ENCODE measurements at places on chromosomes 12 and 14. TPM values are rescaled to one million over a fixed set of nuclear protein-coding genes. Genes with fewer than 3 reads are reported as not detected.

Gene EFCAB11
- polyA plus RNA-seq: 2.9 TPM

Gene SOCS2
- polyA plus RNA-seq: 26.9 TPM

Gene SLC25A21
- 0.23 TPM for polyA plus RNA-seq

Gene MANSC4
- not detected for polyA plus RNA-seq

DNA sequence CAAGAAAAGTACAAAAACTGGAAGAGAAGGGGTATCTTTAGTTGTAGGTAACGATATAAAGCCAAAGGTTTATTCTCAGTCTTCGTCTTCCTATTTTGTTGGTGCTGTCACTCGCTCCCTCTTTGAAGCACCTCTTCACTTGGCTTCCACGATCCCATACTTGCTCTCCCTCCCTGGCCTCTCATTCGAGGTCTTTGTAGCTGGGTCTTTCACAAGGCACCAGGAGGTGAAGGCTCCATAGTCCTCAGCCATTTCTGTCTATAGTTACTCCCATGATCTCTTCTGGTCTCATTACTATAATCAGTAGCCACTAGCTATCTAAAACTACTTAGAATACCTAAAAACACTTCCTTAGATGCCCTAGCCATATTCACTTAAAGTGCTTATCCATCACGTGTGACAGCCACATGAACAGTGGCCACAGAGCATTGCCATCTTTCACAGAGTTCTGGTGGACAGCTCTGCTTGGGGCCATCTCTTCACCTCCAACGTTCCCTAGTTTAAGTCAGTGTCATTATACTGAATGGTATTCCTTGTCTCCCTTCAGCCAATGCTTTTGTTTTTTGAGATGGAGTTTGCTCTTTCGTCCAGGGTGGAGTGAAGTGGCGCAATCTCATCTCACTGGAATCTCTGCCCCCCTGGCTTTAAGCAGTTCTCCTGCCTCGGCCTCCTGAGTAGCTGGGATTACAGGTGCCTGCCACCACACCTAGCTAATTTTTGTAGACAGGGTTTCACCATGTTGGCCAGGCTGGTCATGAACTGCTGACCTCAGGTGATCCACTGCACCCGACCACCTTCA is 57.1 kb downstream of the ATP2A2 start:
- H3K36me3 ChIP-seq: peaks cover 69% of the 10 kb centered on the region
- H3K4me1 ChIP-seq: no peaks in the 10 kb centered on the region
- H3K27ac ChIP-seq: no peak overlapping the region
- no peak overlapping the region for H3K4me3 ChIP-seq

DNA sequence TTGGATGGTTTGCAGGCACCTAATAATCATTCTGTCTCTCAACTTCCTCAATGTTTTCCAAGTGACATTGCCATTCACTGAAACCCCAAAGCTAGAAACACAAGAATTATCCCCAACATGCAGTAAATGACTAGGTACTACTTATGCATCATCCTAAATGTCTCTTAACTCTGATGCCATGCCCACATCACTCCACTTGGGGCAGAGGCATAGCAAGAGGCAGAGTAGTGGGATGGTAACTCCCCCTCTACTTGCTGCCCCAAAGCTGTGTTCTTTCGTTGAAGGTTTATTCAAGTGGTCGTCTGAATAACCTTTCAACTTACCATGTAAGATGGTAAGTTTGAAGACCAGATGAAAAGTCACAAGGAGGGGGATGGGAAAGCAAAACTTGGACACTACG is 77.9 kb upstream of the SOX5 start:
- H3K4me1 ChIP-seq: no peaks in the 10 kb centered on the region
- no peaks in the 10 kb centered on the region for H3K36me3 ChIP-seq
- DNase-seq: no peak
- H3K27me3 ChIP-seq: no peaks in the 10 kb centered on the region
- H3K4me3 ChIP-seq: no peak overlapping the region

DNA sequence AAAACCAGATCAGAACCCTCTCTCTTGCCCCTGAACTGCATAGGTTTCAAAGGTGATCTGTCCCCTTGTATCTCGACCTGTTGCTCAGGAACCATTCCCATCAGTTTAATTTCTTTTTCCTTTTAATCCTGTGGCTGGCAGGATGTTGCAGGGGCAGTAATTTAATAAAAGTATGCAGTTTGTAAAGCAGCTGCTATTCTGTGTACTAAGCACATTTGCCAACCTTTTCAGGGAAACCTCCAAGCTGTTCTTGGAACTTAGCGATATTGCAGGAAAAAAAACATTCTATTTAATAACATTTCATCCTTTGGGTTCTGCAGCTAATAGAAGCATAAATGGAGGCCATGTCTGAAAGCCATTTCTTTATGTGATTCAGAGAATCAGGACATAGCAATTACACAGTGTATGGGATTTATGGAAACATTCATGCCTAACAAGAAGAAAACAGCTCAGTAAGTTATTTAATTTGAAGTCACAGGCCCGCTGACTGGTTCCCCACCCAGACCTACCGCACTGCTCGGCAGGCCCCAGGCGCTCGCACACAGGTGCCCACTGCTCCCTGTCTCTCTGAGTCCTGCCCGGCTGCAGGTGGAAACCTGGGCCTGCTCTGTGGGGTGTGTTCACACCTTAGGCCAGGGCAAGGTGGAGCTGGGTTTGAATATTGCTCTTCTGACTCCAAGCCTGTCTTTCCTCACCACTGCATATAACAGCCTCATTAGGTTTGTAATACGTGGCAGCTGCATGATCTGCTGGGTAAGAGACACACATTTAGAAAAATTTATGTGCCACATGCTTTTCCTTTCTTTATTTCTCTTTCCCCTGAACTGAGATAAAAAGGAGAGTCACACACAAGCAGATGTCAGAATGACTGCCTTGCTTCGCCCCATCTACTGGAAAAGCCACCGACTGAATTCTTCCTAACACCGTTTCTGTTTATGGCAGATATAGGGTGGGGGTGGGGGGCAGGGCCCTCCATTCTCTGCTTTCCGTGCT is 119.7 kb downstream of the SLC25A47 start:
- DNase-seq: peak; percentile 76
- H3K4me3 ChIP-seq: no peak overlapping the region
- H3K36me3 ChIP-seq: no peaks in the 10 kb centered on the region
- no peak overlapping the region for H3K27ac ChIP-seq
- H3K4me1 ChIP-seq: peaks cover 6% of the 10 kb centered on the region

- no peaks in the 10 kb centered on the region for H3K27me3 ChIP-seq
- H3K4me3 ChIP-seq: no peak overlapping the region
- no peak overlapping the region for H3K27ac ChIP-seq
- H3K4me1 ChIP-seq: no peaks in the 10 kb centered on the region
- H3K36me3 ChIP-seq: no peaks in the 10 kb centered on the region
Observed at GRCh38 chr14:37122288-37122687, 50.1 kb downstream of the SLC25A21 start.

GRCh38 chr12:16359512-16360491 is 12.4 kb downstream of the MGST1 start:
- H3K27ac ChIP-seq: no peak overlapping the region
- no peaks in the 10 kb centered on the region for H3K36me3 ChIP-seq
- no peaks in the 10 kb centered on the region for H3K27me3 ChIP-seq
- peak; percentile 16 for DNase-seq

DNA sequence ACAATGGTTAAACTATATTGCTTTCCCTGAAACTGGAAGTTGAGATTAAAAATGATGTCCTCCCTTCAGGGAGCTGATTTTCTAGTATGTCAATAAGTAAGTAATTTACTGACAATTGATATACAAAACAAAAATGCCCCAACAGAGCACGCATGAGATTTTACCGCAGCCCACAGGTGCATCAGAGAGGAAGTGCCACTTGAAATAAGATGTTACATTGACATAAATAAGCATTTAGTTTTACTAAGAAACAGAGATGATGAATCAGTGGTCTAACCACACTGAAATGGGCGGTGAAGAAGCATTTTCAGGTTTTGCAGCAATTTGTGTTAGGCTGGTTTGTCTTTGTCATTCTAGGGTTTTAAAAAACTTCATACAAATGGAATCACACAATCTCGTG is 8.8 kb upstream of the CLECL1 start:
- no peaks in the 10 kb centered on the region for H3K36me3 ChIP-seq
- no peak overlapping the region for H3K4me3 ChIP-seq

- peak; percentile 50 for DNase-seq
- H3K27ac ChIP-seq: no peak overlapping the region
- H3K4me3 ChIP-seq: no peak overlapping the region
- no peaks in the 10 kb centered on the region for H3K4me1 ChIP-seq
- H3K36me3 ChIP-seq: no peaks in the 10 kb centered on the region
Observed at GRCh38 chr12:2212971-2213869, 160.4 kb downstream of the CACNA1C start.

GRCh38 chr14:94677747-94678146 is 65.6 kb downstream of the SERPINA3 start:
- H3K4me3 ChIP-seq: no peak overlapping the region
- DNase-seq: no peak
- no peak overlapping the region for H3K27ac ChIP-seq
- H3K36me3 ChIP-seq: no peaks in the 10 kb centered on the region
- H3K4me1 ChIP-seq: no peaks in the 10 kb centered on the region
- no peaks in the 10 kb centered on the region for H3K27me3 ChIP-seq

DNA sequence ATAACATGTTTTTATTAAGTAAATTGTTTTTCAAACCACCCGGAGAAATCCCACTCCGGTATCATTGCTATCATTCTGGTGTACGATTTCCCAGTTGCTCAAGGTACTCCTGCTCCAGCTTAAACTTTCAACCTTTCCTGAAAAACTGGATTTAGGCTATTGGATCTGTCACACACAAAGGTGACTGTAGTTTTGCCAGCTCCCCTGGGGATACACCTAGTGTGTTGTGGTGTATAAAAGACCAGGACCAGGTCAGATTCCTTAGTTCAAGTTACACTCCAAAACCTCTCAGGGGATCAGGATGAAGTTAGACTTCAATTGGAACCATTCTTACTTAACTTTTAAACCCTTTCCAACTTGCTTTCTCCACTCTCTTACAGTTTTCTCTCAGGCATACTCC is 303.9 kb downstream of the NOVA1 start:
- no peak overlapping the region for H3K4me3 ChIP-seq
- no peaks in the 10 kb centered on the region for H3K36me3 ChIP-seq
- H3K4me1 ChIP-seq: no peaks in the 10 kb centered on the region
- H3K27ac ChIP-seq: no peak overlapping the region
- no peaks in the 10 kb centered on the region for H3K27me3 ChIP-seq

DNA sequence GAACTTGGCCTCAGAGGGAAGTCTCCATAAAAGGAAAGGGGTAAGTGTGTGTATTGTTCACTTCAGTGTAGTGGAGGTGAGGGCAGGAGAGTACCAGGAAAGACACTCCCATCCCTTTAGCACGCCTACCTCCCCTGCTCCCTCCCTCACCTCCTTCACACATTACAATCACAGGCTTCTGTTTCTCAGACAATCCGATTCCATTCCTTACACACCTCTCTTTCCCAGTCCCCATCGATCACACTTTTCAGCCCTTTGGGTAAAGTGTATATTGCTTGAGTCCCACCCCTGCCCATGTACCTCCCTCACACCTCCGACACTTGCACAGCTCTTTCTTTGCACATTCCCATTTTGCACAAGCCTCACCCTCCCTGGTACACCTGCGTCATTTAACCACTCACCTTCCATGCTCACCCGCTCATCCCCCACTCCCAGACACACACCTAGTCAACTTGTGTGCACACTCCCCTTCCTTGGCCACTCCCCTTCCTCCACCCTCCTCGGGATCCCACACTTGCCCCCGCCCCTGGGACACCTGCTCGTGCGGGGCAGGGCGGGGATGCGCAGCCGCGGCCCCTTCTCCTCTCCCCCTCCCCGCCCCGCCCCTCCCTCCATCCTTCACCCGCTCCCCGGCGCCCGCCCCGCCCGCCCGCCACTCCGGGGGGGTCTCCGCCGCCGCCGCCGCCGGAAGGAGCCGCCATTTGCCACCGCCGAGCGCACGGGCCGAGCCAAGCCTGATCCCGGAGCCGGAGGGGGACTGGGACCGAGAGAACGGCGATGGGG is at the start of gene MARCHF9:
MARCHF9 (plus strand) TSS at position 693 of the 783 bp plus-strand sequence. CDS start 426 bp downstream, outside the sequence.
- H3K4me1 ChIP-seq: peaks cover 13% of the 10 kb centered on the region
- no peaks in the 10 kb centered on the region for H3K27me3 ChIP-seq
- H3K4me3 ChIP-seq: peak within 1 kb of the TSS; percentile 71
- DNase-seq: peak; percentile 78

GRCh38 chr12:6360080-6360571 is 15.2 kb downstream of the SCNN1A start:
- no peak overlapping the region for H3K27ac ChIP-seq
- DNase-seq: no peak
- no peaks in the 10 kb centered on the region for H3K27me3 ChIP-seq

GRCh38 chr14:34792598-34792997 is 78.2 kb upstream of the CFL2 start:
- H3K27me3 ChIP-seq: no peaks in the 10 kb centered on the region
- no peak overlapping the region for H3K27ac ChIP-seq
- H3K36me3 ChIP-seq: no peaks in the 10 kb centered on the region
- no peak for DNase-seq
- H3K4me3 ChIP-seq: no peak overlapping the region
- no peaks in the 10 kb centered on the region for H3K4me1 ChIP-seq
